ENCODE measurements at places on chromosomes 7 and 10.

DNA sequence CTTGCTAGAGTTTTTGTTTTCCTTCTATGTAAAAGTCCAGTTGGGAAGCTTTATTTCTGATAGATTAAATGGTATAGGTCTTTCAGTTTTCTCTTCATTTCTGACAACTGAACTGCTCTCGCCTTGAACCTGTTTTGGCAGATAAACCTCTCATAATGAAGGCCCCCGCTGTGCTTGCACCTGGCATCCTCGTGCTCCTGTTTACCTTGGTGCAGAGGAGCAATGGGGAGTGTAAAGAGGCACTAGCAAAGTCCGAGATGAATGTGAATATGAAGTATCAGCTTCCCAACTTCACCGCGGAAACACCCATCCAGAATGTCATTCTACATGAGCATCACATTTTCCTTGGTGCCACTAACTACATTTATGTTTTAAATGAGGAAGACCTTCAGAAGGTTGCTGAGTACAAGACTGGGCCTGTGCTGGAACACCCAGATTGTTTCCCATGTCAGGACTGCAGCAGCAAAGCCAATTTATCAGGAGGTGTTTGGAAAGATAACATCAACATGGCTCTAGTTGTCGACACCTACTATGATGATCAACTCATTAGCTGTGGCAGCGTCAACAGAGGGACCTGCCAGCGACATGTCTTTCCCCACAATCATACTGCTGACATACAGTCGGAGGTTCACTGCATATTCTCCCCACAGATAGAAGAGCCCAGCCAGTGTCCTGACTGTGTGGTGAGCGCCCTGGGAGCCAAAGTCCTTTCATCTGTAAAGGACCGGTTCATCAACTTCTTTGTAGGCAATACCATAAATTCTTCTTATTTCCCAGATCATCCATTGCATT, 27.1 kb downstream of the MET start:
- DNase-seq = no peak

DNA sequence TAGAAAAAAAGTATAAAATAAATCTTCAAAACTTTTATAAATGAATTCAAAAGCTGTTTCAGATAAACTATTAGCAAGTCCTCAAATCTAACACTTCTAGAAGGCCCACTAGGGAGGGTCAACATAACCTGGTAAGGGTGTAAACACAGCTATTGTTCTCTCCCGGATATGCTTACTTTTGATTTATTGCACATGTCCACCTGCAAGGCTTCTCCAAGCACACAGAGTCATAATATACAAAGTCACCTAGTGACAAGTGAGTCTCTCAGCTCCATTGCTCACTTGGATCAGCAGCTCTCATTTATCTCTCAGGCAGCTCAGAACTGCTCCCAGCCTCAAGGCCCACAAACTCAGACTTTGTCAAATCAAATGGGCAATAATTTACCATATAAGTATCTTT, 44.0 kb upstream of the COL1A2 start:
- DNase-seq = no peak

GRCh38 chr7:70043015-70043538, 444.8 kb downstream of the AUTS2 start:
- DNase-seq = no peak

- DNase-seq = no peak
These were observed 33.4 kb downstream of the FAM241B start for GRCh38 chr10:69663369-69663947.

GRCh38 chr7:96591159-96591899, 118.3 kb downstream of the SEM1 start:
- DNase-seq = no peak

DNA sequence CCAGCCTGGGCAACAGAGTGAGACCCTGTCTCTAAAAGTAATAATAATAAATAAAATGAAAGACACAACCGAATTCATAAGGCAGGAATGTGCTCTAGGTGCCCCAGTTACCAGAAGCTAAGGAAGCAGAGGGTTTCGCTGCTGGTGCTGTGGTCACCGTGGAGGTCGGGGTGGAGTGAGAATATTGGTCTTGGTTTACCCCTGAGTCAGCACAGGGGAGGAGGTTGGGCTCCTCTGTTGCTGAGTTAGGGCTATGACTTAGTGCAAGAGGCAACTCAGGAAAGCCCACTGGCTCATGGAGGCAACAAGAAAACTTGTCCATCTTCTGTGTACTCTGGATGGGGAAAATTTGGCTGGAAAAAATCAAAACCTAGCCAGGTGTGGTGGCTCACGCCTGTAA, 117.1 kb downstream of the MYL10 start:
- DNase-seq = no peak

GRCh38 chr7:2954433-2954853, 89.2 kb downstream of the CARD11 start:
- DNase-seq = no peak

DNA sequence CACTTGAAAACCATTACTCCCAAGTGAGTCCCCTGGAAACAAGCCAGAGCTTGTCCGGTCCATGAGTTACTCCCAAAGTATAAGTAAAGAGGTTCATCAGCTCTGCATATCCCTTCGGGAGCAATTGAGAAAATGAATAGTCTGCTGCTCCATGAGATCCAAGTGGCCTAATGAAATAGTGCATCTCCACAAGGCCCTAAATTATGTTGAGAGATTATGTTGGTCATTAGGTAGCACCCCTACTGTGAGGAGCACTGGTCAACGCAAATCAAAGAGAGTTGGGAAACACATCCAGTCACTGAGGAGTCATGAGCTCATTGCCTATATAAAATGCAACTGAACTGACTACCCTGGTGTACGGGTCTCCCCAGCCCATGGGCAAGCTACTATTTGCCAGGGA, 205.5 kb upstream of the AOAH start:
- no peak for DNase-seq

- no peak for DNase-seq
These were observed 5.3 kb upstream of the DENND10 start for GRCh38 chr10:119098576-119098975.

- DNase-seq = no peak
These were observed 247.1 kb upstream of the SHH start for GRCh38 chr7:156059369-156059768.

GRCh38 chr7:142784716-142785115, 13.9 kb downstream of the PRSS2 start:
- DNase-seq = no peak

GRCh38 chr7:135098391-135098790, 49.5 kb upstream of the TMEM140 start:
- no peak for DNase-seq

DNA sequence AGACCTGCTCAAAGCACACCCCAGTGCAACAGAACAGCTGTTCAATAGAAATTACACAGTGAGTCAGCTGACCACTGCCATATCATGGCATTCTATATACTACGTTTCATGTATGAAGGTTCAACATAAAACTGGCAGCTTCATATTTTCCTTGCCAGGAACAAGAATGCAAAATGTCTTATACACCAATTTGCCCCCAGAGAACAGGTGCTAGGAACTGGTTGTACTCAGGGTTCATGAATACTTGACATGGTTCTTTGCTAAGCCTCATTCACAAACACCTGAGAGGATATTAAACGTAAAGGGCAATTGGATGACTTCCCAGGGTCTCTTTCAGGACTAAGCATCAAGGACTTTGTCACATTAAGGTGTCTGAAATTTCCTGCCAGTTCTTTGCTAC, 6.9 kb downstream of the MYOF start:
- DNase-seq = no peak

DNA sequence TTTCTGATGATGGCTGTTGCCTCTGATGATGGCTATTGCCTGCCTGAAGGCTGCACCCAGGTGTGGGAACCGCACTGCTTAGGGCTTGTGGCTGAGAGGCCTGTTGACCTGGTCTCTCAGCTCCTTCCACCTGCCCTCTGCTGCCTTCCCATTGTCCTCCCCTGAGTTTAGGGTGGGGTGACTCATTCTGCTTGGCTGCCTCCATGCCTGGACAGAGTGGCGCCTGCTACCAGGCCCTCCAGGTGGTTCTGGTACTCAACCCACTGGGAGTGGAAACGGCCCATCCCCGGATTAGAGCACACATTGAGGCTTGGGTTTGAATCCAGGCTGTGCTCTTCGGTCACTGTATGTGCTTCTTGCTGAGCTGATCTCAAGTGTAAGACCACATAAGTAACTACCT, 120.6 kb downstream of the SEM1 start:
- no peak for DNase-seq

DNA sequence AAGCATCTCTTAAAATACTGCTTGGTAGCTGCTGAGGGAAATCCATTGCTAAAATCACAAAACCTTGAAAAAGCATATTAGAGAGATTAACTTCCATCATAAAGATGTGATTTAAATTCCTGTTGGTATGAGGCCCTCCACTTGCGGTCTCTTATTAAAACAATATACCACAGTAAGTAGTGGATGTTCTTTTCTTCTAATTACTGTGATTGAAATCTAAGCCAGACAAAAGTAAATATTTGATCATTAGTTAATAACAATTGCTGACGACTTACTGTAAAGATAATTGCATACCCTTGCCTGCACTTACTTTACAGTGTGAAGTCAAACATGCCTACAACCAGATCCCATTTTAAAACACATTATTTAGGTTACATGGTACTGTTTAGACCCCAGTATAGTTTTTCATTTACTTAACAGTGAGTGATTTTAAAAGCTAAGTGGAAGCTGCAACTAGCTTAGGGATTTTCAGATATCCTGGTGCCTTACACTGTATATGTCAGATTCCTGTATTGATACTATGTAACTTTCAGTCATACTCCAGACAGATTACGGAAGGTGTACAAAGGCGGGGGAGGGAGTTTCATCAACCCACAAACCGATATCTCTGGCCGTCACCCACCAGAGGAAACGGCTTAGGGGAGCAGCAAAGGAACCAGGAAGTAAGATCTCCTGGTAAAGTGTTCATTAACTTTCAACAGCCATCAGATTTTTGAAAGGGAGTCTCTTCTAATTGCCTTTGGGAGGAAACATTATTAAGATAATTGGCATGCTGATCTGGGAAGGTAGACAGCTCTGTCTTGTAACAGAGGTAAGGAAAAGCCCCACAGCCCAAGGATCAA, 986 bp downstream of the NRP1 start:
- DNase-seq = no peak

DNA sequence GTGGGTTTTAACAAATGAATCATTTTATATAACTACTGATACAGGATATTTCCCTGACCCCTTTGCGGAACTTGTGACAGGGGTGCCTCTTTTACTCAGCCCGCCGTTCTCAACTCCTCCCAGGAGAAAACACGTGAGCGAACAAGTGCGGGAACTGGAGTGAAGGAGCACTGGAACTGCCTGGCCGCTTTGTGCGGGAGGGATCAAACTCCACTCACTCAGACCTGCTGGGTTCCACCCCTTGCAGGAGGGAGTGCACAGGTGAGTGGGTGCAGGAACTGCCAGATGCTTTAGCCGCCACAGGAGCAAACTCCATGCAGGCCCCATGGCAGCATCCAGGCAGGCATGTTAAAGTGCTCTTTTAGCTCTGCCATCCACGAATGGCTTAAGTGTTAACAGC, 513.4 kb upstream of the GRM3 start:
- DNase-seq = no peak

DNA sequence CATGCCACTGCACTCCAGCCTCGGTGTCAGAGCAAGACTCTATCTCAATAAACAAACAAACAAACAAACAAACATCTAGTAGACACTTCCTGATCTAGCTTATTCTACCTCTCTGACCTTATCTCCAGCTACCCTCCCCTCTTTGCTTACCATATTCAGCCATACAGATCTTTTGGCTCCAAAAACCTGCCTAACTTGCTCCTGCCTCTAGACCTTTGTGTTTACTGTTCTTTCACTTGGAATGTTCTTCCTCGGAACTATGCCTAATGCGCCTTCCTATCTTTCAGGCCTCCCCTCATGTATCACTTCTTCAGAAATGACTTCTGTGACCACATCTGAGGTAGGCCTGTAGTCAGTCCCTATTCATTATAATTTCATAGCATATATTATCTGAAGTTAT, 20.3 kb upstream of the WNT8B start:
- no peak for DNase-seq

DNA sequence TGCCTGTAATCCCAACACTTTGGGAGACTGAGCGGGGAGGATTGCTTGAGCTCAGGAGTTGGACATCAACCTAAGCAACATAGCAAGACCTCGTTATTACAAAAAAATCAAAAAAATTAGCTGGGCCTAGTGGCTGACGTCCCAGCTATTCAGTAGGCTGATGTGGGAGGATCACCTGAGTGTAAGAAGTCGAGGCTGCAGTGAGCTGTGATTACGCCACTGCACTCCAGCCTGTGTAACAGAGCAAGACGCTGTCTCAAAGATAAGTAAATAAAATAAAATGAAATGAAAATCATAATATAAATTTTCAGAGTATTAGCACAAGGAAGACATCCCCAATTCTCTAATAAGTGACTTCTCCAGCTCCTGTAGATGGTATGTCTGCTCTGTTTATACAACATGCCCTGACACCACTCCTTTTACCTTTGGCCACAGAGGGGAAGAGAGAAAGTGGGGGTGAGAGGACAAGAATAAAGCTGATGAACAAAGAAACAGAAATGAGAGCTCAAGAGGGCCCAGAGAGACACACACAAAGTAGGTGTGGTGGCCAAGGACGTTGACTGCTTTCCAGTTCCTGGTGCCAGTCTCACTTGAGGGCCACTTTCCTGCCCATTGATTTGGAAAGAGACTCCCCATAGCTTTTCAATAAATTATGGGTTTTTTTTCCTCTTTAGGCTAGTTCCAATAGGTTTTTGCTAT, 62.9 kb downstream of the PTTG1IP2 start:
- no peak for DNase-seq

- DNase-seq = no peak
These were observed 1.7 kb downstream of the SORBS1 start for GRCh38 chr10:95559471-95559870.

DNA sequence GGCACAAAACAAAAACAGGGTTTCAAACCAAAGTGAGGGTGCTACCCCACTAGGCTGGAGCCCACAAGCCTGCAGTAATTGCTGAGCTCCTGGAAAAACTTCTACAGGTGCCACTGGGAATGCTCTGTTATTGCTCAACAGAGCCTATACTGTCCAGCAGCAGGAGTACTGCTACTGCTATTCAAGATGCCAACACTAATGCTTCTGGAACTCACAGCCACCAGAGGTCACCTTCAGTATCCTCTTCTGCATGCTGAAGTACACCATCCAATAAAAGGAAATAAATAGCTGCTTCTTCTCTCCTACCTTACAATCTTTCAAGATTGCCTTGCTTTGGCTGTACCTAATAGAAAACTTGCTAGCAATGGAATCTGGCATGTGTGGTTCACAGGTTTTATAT, 222.0 kb downstream of the LRRN3 start:
- DNase-seq = no peak

GRCh38 chr7:26397332-26397731, 105.7 kb downstream of the SNX10 start:
- DNase-seq = no peak

GRCh38 chr7:155811895-155812761, at the start of gene SHH:
TSS of gene SHH (minus strand) at chr7:155812463. CDS start at chr7:155812122, 341 bp downstream.
- DNase-seq = no peak

GRCh38 chr7:20404320-20404719, 73.6 kb downstream of the ITGB8 start:
- DNase-seq = no peak

DNA sequence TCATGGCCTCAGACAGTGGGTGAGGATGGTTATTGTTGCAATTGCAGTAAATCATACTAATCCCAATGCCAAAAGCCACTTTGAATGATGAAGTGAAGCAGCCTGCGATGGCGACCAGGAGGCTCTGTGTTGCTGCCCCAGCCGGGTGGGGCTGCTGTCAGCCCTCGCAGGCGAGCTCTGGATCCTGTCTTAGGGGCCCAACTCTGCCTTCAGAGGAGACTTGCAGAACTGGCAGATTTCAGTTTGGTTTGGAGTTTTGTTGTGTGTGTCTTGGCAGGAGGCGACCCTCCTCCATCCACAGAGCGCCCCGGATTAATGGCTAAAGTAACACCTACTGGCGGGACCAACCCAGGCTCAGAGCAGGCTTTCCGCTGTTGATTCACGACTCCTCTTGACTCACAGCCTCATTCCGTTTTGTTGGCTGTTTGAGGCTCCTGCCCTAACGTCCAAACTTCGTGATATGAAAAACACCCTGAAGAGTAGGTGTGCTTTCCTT, 67.9 kb upstream of the BMPER start:
- DNase-seq = no peak
